ENCODE measurements at places on chromosomes 6 and 20.

GRCh38 chr6:140779341-140779740 lies 1353.4 kb upstream of the GJE1 start:
- no peak for DNase-seq

GRCh38 chr6:49557177-49557576 lies 6.7 kb downstream of the C6orf141 start:
- DNase-seq = no peak

DNA sequence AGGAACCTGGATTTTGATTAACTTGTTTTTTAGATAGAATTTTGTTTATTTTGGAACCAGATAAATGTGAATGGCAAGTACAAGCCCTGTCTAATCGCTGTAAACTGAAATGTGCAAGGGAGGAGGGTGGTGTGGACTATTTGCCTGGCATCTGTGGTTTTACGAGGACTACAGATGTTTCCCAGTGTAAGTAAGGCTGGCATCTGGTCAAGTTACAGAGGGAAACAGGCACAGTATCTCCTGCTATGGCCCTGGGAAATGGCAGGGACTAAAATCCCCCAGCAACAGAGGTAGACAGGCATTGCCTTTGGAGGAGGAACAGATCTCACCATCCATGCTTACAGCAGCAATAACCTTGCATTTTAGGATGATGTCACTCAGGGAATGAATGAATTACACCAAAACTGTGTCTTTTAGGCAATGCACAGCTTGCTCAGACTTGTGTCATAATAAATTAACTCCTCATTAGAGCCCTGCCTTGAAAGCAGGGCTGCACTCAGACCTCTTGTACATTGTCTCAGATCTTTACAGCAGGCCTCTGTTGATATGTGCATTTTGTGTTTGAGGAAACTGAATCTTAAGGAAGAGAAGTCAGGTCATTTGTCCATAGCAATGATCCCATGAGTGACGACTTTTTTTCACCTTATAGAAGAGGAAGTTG lies 96.2 kb downstream of the TCP11 start:
- no peak for DNase-seq

DNA sequence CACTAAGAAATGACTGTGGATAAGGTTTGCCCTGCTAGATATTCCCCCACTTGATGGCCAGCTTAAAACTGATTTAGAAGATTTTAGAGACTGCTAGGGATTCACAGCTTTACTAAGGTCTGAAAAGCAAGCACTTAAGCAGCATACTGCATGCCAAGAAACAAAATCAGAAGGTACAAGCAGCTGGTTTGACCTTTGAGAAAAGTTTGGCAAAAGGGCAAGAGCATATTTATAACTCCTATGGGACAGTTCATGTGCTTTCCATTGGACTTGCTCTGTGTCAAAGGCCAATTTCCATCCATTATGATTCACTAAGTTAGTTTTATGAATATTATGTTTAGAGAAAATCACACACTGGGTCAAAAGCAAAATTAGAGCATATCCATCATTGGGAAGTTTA lies 402.8 kb downstream of the PKHD1 start:
- DNase-seq = no peak

DNA sequence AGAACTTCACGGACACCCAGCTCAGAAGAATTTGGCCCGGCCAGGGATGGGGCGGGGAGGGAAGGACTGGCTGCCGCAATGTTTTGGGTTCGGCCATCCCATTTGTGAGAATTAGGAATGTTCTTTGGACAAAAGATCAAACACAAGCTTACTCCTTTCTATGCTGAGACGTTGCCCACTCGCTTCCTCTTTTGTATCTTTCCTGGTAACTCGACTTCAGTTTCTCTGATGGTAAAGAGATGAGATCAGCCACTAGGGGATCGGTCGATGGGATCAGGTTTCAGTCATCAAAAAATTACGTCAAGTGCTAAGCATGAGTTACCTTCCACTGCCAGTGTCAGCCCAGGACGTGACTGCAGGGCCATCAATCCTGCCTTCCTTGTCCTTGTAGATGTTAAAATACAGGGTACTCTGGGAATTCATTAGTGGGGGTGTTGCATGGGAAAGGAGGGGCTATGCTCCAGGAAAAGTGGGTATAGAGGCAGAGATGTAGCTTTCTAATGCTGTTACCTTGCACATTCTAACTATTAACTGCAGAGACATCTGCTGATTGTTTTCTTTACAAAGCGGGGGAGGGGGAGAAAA lies 190.2 kb downstream of the TSHZ2 start:
- DNase-seq = peak; percentile 75

- DNase-seq = no peak
These were observed 368.5 kb downstream of the TBC1D32 start for GRCh38 chr6:120965814-120966213.

DNA sequence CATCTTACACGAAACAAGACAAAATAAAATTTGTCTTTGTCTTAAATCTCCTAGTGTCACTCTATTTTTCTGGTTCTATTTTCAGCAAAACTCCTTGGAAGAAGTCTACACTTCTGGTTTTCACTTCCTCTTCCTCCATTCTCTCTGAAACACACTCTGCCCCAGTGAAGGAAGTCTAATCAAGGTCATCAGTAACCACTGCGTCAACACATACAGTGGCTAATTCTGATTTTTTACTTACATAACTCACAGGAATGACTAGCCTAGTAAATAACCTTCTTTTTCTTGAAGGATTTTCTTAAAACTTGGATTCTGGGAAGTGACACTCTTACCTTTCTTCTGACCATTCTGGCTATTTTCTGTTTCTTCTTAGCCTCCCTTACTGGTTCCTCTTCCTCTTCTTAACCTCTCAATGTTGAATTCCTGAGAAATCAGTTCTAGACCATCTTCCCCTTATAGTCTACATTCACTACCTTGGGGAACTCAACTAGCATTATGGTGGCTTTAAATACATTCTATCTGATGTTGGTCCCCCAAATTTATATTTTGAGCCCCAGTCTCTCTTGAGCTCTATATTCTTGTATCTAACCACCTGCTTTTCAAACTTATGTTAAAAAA lies 37.5 kb downstream of the AIG1 start:
- DNase-seq = no peak

DNA sequence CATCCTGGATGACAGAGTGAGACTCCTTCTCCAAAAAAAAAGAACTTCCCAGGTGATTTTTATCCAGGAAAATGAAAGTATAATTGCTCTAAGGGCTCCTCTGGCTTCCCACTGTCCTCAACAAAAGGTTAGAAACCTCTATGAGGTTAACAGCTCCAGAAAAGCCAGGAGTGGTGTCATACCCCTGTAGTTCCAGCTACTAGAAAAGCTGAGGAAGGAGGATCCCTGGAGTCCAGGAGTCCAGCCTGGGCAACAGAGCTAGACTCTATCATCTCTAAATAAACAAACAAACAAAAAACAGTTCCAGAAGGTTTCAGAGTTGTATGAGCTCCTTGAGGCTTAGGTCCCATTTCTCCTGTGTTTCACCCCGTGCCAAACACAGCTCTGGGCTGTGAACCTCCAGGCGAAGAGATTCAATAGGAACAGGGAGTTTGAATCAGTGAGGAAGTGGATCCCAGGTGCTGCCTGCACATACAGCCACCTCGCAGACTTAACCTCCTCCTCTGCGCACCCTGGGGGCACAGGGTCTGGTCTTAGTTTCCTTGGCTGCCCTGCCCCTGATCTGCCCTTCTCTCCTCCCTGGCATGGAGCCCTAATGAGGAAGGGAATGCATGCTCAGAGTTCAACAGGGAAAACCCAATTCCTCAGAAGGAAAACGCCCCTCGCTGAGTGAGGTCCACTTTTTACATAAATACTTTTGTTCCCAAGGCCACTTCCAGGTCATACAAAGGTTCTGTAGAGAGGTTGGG lies 31.0 kb downstream of the ZC3H12D start:
- no peak for DNase-seq

GRCh38 chr6:89290401-89291155 lies 24.5 kb downstream of the GABRR2 start:
- no peak for DNase-seq

DNA sequence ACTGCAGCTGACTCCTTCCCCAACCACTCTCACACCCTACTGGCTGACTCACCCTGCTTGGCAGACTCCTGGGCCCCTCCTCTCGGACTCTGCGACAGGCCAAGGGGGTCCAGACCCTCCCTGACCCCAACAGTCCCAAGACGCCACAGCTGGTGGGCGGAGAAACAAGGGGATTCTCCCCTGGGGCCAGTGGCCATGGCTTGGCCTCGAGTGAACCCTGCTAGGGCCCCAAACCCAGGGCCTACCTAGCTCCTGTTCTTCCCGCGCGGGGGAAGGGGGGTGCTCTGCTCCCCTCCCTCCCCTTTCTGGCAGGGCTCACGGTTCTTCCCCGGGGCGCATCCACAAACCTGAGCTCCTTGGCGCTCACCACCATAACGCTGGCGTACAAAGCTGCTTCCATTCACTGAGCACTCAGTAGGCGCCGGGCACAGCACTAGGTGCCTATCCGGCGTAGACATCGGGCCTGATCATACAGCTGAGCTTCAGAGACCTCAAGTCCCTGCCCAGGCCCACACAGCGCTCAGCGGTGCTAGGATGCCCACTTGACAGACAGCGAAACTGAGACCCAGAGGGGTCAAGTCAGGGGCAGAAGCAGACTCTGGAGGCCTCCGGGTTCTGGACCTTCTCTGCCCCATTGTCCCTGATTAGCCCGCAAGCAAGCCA lies 597 bp downstream of the ADA start:
- no peak for DNase-seq

GRCh38 chr20:53838311-53838868 lies 232.0 kb downstream of the BCAS1 start:
- no peak for DNase-seq

GRCh38 chr20:19710336-19711120 lies 47.5 kb upstream of the RIN2 start:
- DNase-seq = no peak

DNA sequence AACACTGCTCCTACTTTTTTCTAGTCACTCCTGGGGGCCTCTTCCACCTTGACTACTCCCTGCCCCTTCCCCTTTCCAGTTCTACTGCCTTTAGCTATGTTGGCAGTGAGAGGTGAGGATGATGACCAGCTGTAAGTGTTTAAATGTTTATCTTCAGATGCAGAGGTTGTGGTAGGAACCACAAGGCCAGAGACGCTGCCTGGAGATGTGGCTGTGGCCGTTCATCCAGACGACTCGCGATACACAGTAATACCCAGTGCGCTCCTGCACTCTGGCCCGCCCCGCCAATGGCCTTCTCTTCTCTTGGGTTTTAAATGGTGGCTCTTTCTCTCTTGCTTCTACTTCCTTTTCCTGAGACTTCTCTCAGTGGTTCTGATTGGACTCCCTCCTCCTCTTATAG lies 4.6 kb downstream of the VARS2 start:
- DNase-seq = no peak

- peak; percentile 87 for DNase-seq
These were observed 584 bp downstream of the KIF13A start for GRCh38 chr6:17986656-17987446.

DNA sequence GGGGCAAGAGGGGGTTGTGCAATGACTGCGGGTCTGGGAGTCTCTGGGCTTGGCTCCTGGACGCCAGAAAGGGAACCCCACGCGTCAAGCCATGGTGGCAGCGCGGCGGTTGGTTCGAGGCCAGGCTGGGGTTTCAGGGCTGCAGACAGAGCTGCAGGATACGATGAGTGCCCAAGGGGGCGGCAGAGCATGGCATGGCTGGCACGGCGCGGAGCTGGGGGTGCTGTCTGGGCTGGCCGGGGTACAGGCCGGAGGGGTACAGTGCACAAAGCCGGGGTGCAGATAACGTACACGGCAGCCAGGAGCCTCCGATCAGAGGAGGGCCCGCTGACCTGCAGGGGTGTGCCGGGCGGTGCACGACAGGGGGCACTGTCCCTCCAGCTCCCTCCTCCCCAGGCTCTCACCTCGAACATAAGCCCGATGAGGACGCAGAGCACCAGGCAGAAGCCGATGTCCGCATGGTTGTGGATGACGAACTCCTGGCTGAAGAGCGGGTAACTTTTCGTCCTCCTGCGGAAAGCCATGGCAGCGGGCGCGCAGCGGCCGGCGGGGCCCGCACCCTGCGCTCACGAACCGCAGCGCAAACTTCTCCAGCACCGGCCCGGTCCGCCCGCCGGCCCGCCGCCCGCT lies 353 bp downstream of the TRAM2 start:
- DNase-seq = peak; percentile 87

DNA sequence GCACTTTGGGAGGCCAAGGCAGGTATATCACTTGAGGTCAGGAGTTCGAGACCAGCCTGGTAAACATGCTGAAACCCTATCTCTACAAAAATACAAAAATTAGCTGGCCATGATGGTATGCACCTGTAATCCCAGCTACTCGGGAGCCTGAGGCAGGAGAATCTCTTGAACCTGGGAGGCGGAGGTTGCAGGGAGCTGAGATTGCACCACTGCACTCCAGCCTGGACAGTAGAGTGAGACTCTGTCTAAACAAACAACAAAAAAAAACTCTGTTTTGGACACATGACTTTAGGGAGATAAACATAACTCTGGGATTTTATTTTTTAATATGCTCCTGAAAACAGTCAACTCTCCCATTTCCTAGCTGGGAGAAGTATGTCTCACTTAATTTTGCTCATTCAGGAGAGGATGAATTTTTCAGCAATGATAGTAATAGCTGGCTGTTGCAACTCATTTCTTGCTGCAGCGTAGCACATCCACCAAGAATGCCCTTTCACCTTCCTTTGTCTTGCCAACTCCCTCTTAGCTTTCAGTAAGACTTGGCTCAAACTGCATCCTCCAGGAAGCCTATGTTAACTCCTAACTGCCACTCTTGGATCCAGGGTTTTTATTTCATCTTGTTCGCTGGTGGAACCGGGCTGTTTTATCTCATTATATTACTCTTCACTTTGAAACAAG lies 24.3 kb downstream of the TOP1 start:
- no peak for DNase-seq

- no peak for DNase-seq
These were observed 37.0 kb upstream of the SOX4 start for GRCh38 chr6:21556511-21556910.

GRCh38 chr6:98292810-98293209 lies 541.6 kb upstream of the POU3F2 start:
- no peak for DNase-seq

GRCh38 chr6:170057961-170058877 lies 232.7 kb downstream of the DLL1 start:
- peak; percentile 71 for DNase-seq

DNA sequence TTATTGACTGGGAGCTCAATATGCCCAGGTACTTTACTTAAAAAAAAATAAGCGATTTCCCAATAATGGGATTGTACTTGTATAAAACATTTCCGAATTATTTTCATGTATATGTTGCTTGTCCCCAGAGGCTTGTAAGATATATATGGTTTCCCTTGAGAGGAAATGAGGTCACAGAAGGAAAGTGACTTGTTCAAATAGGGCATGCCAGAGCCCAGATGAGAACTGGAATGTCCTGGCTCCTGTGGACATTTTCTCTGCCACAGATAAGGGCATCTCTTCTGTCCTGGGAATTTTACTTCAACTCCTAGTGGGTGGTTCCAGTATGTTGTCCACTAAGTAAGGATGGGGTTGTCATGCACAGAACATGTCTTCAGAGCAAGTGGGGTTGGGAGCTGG lies 63.0 kb downstream of the LYRM2 start:
- DNase-seq = no peak

DNA sequence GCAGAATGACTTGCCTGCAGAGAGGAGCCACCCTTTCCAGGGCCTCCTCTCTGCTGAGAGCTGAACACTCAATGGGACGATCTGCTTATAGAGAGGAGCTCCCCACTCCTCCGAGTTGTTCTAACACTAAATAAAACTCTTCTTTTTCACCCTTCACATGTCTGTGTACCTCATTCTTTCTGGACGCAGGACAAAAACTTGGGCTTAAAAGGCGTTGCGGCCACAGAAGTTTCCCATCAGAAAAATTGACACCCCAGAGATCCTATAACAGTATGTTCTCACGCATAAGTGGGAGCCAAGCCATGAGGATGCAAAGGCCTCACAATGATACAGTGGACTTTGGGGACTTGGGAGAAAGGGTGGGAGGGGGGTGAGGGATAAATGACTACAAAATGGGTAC lies 121.2 kb downstream of the GMPR start:
- DNase-seq = no peak

GRCh38 chr20:47854687-47855212 lies 69.5 kb upstream of the SULF2 start:
- peak; percentile 84 for DNase-seq
